ENCODE measurements at places on chromosomes 6 and 20.

DNA sequence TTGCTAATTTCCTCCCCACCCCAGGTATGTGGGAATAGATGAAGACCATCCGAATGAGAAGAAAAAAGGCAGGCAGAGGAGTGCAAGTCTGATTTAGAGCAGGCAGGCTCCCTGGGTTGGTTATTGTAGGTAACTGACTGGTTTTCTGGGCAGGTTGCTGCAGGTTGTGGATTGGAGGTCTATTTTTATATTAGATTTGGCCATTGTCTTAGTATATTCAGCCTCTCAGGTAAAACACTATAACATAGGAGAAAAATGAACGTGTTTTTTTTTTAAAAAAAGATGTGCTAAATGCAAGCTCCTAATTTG, 492 bp upstream of the TBC1D7 start:
- no peak for DNase-seq

GRCh38 chr20:61805781-61806180, 259.9 kb downstream of the TAF4 start:
- no peak for DNase-seq

DNA sequence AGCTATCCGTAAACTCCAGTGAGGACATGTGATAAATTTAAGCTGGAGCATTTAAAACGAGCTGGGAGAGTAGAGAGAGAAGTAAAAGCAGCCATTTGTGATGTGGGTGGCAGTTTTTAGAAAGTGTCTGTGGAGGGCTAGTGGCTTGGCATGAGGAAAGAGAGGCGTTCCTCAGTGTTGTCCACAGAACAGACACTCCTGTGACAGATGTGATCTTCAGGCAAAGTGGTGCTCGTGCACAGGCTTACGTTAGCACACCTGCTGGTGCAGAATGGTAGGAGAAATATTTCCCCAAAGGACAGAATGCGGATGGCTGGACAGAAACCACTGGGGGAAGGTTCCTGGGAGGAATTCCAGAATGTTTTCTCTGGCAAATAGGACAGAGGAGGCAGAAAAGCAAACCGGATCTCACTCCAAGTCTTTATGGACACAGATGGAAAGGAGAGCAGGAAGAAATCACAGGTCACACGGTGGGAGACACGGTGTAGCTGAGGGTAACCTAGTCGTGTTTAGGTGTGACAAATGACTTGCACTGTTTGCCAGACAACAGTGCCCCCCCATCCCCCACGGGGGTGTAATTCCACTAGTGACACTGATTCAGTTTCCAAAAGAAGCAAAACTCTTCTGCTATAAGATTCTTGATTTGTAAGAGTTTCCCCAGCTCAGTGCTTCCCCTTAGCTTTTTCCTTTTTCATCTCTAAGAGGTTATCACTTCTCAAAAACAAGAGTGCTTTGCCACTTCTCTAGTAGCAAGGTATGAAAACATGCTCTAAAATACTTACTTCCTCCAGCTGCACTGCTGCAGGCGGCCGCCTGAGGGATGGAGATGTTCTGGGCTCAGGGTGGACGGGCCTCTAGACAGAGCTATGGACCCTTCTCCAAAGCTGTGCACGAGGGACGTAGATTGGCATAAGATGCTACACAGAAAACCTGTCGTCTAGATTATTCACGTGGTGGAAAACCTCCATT, 293.2 kb downstream of the QKI start:
- DNase-seq: peak; percentile 62

DNA sequence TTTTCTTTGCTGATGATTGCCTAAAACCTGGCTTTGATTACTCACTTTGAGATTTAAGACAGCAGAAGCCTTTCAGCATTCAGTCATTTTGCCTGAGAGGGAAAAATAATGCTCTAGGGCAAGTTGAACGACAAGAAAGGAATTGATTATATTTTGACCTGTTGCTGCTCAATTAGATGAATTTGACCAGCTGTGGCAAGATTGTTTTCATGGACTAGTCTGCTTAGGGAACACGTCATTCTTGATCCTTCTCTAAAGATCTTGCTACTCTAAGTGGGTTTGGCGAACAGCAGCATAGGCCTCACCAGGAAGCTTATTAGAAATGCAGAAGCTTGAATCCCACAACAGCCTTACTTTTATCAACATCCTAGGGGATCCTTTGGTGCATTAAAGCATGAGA, 59.7 kb upstream of the PHACTR1 start:
- no peak for DNase-seq

- DNase-seq: no peak
Observed at GRCh38 chr20:63253438-63254231, 628 bp downstream of the NKAIN4 start.

GRCh38 chr20:44023515-44024371, 109.1 kb downstream of the TOX2 start:
- DNase-seq: no peak

- peak; percentile 86 for DNase-seq
Observed at GRCh38 chr6:6277413-6277812, 43.0 kb downstream of the F13A1 start.

DNA sequence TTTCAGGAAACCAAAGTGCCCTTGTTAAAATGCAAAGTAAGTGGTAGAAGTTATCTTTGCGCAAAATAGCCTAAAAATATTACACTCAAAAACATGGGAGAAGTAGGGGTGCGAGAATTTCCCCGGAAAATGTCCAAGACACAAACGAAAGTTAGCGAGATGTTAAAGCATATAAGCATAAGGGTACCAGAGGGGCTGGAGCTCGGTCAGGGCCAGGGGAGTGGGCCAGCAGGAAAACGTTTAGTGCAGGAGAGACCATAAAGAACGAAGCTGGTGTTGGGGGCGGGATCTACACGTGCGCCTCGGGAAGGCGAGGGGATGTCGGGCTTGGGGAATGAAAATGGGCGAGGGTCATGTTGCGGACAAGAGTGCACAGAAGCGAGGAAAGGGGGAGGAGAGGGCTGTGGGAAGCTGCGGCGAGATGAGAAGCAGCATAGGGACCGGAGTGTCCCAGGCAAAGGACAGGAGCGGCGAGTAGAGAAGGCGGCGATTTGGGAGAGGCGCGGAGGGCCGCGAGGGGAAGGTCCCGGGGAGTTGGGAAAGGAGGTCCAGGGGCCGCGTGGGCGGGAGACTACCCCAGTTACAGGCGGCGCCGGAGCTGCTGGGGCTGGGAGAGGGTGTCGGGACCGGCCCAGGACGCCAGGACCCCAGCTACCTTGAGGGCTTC, 600 bp downstream of the XPO5 start:
- DNase-seq: peak; percentile 81

DNA sequence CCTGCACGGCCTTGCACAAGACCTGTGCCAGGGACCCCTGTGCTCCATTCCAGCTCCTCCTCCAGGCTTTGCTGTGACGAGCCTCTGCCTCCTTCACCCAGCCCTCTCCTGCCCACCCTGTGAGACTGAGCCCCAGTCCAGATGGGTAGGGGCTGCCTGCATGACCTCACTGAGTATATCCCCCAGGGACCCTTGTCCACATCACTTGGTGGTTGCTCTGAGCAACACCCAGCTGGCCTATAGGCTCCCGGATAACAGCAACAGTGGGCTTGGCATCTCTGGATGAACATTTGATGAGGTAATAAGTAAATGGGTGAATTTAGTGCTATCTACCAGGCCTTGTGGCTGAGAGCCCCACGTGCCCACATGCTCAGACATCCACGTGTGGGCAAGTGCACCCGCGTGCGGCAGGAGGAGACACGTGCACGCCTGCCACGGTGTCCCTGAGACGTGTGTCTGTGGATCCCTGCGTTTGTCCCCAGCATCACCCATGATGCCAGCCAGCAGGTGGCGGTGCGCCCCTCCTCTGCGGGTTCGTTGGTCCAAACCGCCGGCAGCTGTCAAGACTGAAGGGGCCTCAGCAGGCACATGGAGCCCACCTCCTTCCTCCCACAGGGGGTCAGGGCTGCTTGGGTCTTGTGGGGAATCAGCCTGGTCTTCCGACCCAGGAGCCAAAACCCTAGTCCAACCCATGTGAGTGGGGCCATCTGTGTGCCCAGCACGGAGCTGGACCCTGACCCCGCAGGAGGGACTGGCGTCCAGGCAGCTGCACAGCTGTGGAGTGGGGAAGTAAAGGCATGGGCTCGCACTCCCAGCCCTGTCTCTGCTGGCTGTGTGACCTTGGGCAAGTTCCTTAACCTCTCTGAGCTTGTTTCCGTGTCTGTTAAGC, 45.9 kb downstream of the FGD2 start:
- DNase-seq: peak; percentile 85

DNA sequence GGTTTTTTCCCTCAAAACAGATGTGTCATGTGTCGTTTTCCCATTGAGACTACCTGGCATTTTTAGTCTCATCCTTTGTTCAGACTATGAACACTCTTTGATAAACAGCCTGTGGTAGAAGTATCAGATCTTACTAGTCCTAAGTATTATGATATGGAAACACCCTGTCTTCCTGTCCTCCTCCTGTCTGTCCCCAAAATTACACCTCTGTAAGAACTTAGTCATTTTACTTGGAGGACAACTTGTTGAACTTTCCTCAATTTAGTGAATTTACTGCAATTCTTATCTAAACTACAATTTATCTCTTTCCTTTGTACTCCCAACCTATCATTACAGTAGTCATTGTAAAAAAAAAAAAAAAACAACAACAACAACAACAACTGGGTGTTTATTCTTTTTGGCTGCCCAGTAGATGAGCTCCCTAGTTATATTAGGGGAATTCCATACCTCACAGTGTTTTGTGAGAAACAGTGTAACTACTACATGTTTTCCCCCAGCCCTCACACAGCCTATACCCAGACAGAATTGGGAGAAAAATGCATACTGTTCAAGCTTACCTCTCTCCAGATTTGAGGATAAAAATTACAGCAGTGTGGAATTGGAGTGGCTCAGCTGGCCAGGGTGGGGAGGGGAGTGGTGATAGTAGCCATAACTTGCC, 18.5 kb upstream of the ERVFRD-1 start:
- no peak for DNase-seq

DNA sequence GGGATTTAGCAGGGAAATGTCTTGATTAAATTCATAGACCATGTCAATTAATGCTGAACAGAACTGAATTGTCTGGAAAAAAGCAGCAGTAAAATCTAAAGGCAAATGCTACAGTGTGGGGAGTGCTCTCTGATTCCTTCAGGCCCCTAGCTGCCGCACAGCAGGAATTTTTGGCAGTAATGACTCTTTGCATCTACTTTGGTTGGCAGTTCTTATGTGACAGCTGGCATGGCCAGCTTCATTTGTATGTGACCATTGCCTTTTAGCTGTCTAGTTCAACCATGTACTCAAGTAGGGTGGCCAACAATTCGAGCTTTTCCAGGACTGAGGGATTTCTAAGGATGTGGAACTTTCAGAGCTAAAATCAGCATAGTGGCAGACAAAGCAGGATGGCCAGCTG, 499.1 kb upstream of the MAN1A1 start:
- no peak for DNase-seq

DNA sequence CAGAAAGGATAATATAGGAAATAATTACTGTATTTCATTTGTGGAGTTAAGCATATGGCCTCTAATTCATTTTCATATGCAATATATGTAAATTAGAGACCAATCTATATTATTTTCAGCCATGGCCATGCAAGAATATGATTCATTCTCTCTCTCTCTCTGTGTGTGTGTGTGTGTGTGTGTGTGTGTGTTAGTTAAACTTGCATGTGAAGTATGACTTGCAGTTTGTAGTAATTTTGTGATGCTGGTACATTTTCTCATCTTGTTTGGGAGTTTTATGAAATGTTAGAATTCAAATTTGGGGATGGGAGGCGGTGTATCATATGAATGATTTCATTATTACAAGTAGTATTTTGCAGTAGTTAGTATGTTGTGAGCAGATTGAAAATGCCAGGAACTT, 74.8 kb downstream of the JARID2 start:
- DNase-seq: no peak

DNA sequence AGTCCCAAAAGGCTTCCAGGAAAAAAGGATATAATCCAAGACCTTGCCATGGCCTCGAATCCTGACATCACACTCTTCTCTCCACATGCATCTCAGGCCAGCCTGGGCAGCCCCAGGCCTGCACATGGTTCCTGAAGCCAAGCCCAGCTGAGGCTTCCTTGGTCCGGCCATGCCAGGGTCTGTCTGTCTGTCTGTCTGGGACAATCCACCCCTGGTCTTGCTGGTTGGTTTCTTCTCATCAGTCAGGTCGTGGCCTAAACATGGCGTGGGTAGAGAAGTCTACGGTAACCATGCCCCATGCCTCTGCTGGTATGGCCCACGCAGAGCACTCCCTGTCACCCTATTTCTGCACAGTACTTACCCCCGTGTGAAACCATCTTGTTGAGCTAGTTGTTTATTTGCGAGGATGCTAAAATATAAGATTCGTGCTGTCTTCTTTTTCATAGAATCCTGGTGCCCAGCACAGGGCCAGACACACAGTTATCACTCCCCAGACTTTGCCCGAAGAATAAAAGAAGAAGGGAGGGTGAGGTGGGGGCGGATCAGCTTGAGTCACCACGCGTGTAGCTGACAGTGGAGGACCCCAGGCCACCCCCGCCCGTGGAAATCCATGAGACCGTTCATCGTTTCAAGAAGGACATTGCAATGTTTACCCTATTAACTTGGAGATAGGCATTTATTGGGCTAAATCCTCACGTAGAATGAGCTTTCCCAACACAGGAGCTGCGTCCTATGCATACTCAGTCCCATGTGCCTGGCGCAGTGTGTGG, 107.2 kb downstream of the RNASET2 start:
- no peak for DNase-seq

GRCh38 chr6:157759028-157759427, 64.0 kb upstream of the SNX9 start:
- no peak for DNase-seq

- DNase-seq: no peak
Observed at GRCh38 chr6:93731306-93731705, 311.9 kb upstream of the EPHA7 start.

DNA sequence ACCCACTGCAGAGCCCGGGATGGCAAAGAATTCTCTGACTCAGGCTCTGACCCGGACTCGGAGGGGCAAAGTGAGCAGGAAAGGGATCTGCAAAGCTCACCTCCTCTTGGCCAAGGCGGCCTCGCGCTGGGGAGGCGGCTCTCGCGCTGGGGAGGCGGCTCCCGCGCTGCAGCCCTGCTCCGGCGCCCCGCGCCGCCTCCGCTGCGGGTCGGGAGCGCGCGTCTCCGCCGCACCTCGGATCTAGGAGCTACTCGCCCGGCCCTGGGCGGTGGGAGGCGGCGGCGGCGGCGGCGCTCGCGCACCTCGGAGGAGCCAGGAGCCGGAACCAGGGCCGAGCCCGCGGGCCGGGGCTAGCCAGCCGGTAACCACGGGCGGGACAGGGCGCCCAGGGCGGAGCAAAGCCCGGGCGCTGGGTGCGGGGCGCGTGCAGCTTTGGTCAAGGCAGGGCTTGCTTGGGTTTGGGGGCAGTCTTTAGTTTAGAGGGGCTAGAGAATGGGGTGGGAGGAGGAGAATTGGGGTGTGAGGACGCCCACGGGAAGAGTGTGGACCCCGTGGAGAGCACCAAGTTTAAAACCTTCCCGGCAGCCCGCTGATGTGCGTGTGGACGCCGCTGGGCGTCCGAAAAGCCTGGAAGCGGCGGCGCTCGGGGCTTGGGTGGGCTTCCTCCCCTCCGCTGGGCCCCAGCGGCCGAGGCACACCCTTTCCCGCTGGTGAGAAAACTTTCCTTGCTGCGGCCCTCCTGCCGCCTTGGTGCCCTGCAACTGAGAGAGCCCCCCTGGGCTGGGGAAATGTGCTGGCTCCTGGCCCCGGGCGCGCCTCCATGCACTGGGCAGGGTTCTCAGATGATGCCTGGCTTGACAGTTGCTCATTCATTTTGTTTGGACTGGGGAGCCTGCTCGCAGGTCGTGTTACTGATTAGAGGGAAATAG, at the start of gene MRAP2:
Gene MRAP2, plus strand, starts transcription at position 250 of the 929 bp plus-strand sequence. CDS start 21,547 bp downstream, outside the sequence.
- peak; percentile 31 for DNase-seq

- peak; percentile 31 for DNase-seq
Observed at GRCh38 chr6:16657768-16658167, 103.5 kb downstream of the ATXN1 start.

- DNase-seq: no peak
Observed at GRCh38 chr6:129590408-129591022, 119.5 kb downstream of the ARHGAP18 start.

GRCh38 chr6:129865013-129865412, 3.9 kb upstream of the TMEM244 start:
- no peak for DNase-seq
